G401 (cell line): ENCODE measurements at places on chromosomes 4 and X. TPM values are rescaled to one million over a fixed set of nuclear protein-coding genes. Genes with fewer than 3 reads are reported as not detected.

The STARD8 gene
- 0.31 and 0.98 TPM in 2 replicates for total RNA-seq

The HAND2 gene
- total RNA-seq: 0.41 TPM in 1 of 2 replicates, not detected in the other

The KLF8 gene
- total RNA-seq: not detected in 2 replicates

The GSX2 gene
- total RNA-seq: 6.8 and 12.8 TPM in 2 replicates

The UFSP2 gene
- 28.7 and 55.8 TPM in 2 replicates for total RNA-seq

The VGLL1 gene
- total RNA-seq: not detected in 2 replicates
